ENCODE measurements at places on chromosomes 2 and 18.

DNA sequence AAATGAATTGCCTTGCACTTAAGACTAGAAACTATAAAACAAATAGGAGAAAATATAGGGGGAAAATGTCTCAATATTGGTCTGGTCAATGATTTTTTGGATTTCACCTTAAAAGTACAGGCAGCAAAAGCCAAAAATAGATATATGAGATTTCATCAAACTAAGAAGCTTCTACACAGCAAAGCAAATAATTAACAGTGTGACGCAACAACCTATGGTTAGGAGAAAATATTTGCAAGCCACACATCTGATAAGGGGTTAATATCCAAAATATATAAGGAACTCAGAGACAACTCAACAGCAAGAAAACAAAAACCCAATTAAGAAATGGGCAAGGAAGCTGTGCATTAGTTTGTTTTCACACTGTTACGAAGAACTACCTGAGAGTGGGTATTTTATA is 89.1 kb downstream of the MAIP1 start:
- no peak for DNase-seq

- no peak for DNase-seq
Measured at GRCh38 chr2:157415591-157416101, 28.2 kb downstream of the CYTIP start.

- no peak for DNase-seq
Measured at GRCh38 chr2:113218283-113219091, 44.7 kb downstream of the PSD4 start.

DNA sequence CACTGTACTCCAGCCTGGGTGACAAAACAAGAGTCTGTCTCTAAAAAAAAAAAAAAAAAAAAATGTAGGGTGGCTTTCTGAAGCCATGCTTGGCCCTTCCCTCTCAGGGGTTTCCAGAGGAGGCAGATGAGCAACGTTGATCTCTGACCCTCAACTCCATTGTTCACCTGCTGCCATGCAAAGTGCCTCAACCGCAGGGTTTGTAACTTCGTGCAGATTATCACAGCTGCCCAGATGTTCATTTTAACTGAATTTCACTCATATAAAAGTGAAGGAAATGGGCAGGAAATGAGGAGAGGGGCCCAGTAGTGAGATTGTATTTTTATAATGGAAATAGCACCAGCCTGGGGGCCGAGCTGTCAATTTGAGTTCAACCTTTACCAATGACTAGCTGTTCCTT is 14.9 kb upstream of the B3GNT2 start:
- no peak for DNase-seq

- no peak for DNase-seq
Measured at GRCh38 chr2:237344942-237345341, 69.0 kb downstream of the COL6A3 start.

DNA sequence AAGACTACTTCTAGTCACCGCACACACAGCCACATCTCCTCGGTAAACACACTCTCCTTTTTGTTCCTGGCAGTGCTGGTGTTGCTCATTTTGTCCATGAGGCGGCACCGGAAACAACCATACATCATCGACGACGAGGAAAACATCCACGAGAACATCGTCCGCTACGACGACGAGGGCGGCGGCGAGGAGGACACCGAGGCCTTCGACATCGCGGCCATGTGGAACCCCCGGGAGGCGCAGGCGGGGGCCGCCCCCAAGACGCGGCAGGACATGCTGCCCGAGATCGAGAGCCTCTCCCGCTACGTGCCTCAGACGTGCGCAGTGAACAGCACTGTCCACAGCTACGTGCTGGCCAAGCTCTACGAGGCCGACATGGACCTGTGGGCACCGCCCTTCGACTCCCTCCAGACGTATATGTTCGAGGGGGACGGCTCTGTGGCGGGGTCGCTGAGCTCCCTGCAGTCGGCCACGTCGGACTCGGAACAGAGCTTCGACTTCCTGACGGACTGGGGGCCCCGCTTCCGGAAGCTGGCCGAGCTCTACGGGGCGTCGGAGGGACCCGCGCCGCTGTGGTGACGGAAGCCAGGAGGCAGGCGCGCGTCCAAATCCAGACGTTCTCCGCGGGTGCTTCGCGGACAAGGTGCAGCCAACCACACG is 221.0 kb downstream of the CDH20 start:
- no peak for DNase-seq

DNA sequence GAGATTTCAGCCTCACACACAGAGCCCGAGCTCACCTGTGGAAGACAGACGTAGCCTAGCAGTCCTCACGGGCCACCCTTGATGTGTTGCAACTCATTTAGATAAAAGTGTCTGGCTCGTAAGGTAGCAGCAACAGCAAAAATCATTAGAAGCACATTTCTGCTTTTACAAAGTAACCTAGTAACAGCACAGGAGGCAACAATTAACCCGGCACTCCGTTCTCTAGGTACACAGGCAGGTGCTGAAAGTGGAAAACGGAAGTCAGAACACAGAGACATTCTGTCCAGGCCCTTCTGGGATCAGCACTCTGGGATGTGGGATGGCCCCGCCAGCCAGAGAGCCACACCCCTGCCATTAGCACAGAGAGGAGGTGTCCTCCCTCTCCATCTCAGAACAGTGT is 99.3 kb downstream of the KLHL29 start:
- no peak for DNase-seq

- DNase-seq, result no peak
Measured at GRCh38 chr2:127096718-127097470, 10.1 kb downstream of the BIN1 start.

DNA sequence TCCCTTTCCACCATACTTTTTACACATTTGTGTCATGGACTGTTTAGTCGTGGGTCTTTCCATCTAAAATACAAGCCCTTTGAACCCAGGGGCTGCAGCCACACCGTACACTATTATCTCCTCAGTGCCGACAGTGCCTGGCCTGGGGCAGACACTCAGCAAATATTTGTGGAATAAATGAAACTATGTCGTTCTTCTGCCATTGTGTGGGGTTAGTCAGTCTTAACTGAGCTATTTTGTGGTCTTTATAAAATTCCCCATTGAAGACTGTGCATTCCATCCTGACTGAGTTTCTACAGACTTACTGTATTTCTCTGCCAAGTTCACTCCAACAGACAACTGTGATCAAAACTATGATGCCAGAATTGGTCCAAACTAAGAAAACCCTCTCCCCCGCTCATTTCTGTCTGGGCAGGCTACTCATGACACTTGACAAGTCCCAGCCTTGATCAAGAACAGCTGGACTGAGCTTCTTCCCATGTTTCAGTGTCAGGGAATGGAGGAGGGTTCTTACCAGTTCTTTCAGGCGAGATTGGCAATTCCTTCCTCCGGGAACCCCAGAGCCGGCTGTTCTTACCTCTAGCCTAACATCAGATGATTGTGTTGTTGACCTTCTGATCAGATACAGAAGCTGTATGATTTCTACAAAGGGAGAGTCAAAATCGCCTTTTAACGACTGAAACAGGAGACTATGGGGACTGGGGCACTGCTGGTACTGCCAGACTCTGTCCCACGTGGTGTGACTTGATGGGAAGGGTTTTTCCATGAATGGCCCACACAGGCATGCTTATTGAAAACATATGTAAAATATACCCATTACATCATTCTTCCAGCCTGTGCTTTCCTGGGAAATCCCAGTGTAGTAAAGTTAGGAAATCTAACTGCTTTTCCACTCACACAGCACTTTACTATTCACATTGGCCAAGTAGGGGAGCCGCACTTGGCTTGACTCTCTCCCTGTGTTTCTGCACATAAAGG is 77.4 kb upstream of the NPAS2 start:
- peak; percentile 45 for DNase-seq

GRCh38 chr2:232336981-232337720 is 41.4 kb upstream of the ALPP start:
- no peak for DNase-seq

DNA sequence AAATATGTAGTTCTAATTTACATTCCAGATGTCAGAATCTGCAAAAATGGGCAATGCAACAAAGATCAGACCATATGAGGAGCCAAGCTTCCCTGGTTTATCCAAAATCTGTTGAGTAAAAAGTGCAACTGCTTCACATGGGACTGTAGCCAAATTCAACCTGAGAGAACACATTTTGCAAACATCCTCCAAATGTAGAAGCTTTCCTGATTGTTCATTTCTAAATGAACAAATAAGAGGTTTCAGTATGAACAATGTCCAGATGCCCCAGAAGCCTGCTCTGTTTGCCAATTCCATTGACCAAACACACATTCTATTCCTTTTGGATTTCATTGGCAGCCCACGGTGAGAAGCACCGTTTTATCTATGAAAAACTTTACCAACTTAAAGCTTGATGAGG is 117.9 kb upstream of the OSR1 start:
- no peak for DNase-seq

DNA sequence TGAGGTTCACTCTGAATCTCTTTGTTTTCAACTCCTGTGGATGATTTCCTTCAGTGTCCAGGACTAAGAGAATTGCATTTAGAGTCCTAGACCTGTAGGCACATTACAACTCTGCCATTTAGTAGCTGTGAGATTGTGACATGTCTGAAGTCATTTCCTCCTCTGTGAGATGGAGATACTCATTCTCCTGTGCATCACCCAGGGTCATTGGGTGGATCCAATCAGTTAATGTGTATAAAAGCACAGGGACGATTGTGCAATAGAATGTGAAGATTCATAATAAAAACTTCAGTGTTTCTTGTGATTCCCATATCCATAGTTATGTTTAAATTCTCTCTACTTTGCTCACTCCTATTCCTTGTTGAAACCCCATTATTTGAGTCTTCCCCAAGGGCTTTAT is 113.6 kb downstream of the DIS3L2 start:
- DNase-seq, result no peak

GRCh38 chr2:28364610-28365009 is 28.0 kb upstream of the FOSL2 start:
- DNase-seq, result no peak

GRCh38 chr2:27094353-27094984 is 7.9 kb downstream of the KHK start:
- DNase-seq, result no peak

- no peak for DNase-seq
Measured at GRCh38 chr2:226795281-226796011, 4.2 kb downstream of the IRS1 start.

GRCh38 chr18:63218472-63218871 is 101.1 kb downstream of the BCL2 start:
- no peak for DNase-seq

DNA sequence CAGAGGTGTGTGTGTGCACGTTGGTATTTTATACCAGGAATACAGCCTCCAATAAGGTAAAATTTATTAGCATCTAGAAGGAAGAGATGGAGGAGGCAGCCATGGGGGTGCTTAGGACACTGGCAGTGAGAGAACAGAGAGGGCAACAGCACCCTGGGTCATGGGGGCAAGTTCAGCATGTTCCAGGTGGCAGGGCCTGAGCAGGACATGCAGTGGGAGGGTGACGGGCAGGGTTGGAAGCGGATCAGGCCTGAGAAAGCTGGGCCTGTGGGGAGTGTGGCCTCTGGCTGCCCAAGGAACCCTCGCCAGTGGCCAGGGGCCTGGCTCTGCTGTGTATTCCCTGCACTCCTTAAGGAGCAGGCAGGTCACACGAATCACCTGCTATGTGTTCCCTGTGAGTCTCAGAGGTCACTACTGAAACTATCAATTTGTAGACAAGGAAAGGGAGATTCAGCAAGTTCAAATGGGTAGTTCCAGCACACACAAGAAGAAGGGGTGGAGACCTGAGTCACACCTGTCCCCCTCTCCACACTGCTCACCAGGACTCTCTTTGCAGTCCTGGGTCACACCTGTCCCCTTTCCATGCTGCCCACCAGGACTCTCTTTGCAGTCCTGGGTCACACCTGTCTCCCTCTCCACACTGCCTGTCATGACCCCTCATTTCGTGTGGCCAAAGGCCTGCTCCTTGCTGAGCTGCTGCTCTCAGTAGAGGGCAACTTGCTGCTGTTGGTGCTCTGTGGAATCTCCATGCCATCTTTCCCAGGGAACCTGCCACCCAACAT is 463.9 kb upstream of the HS6ST1 start:
- DNase-seq, result no peak

- DNase-seq, result peak; percentile 24
Measured at GRCh38 chr2:174510583-174511189, 23.9 kb upstream of the GPR155 start.

- DNase-seq, result no peak
Measured at GRCh38 chr2:155902635-155903034, 429.9 kb downstream of the NR4A2 start.

GRCh38 chr2:42250925-42251324 is 81.8 kb downstream of the EML4 start:
- DNase-seq, result no peak

- no peak for DNase-seq
Measured at GRCh38 chr2:230714136-230714480, 1.5 kb downstream of the CAB39 start.

GRCh38 chr2:238289574-238289973 is 1.2 kb upstream of the PER2 start:
- DNase-seq, result no peak

GRCh38 chr2:28981016-28981441 is at the start of gene TOGARAM2:
TOGARAM2 (plus strand) TSS chr2:28981298; CDS start chr2:28994835, 13,537 bp downstream.
- no peak for DNase-seq

DNA sequence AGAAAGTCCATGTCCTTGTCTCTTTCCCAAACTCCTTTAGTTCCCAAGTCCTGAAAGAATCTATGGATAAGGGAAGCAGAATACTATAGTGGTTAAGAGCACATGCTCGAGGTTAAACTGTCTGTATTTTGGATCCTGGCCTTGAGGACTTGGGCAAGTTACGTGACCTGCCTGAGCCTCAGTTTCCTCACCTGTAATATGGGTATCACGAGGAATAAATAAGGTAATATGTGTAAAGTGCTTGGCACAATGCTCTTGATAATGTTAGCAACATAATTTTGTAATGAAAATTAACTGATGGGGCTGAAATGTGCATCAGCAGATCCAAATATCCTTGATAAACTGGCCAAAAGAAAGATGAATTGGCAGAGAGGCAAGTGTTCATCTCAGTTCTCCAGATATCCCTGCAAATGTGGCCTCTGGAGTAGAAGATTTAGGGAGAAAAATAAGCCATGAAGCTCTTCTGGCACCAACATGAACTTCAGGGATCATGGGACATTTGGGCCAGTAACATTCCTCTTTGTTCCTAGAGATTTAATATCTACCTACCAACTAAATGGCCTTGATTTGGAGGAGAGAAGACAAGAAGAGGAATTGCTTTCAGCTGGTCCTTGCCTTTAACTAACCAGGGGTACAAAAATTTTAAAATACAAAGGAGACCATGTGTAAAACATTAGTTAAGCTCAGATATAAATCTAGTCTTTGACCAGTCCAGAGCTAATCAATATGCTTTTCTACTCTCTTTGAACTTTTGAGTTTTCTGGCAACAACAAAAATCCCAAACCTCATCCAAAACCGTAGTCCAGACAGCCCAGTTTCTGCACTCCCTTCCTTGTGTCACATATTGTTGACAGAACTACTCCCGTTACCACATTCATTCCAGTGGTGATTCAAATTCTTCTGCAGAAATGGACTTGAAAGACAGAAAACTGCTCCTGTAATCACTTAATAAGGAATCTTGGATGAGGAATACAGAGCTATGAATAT is 52.7 kb upstream of the EML4 start:
- DNase-seq, result no peak

DNA sequence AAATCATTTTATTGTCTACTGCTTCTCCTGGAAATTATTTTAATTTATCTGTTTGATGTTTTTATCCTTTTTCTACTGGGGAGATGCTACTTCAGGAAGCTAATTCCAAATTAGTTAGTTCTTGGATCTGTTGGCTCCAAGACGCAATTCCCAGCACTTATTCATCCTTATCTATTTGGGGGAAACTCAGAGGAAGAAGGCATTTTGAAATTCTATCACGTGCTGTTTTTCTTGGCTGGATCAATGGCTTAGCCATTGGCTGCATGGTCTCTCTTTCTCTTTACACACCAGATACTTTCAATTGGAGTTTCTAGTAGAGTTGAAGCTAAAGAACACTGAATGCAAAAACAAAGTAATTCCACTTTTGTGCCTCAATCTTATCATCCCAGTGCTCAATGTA is 98.3 kb downstream of the RAPGEF4 start:
- no peak for DNase-seq
